ENCODE measurements at places on chromosomes 3 and 15. TPM values are rescaled to one million over a fixed set of nuclear protein-coding genes. Genes with fewer than 3 reads are reported as not detected.

Gene ALPK3
- total RNA-seq, result 0.27 TPM

Gene SOX14
- not detected for total RNA-seq

Gene P2RY1
- 0.19 TPM for total RNA-seq

Gene PEX5L
- not detected for total RNA-seq
